Hematopoietic multipotent progenitor cell (in vitro differentiated cells): ENCODE measurements at places on chromosomes 13 and 19.

DNA sequence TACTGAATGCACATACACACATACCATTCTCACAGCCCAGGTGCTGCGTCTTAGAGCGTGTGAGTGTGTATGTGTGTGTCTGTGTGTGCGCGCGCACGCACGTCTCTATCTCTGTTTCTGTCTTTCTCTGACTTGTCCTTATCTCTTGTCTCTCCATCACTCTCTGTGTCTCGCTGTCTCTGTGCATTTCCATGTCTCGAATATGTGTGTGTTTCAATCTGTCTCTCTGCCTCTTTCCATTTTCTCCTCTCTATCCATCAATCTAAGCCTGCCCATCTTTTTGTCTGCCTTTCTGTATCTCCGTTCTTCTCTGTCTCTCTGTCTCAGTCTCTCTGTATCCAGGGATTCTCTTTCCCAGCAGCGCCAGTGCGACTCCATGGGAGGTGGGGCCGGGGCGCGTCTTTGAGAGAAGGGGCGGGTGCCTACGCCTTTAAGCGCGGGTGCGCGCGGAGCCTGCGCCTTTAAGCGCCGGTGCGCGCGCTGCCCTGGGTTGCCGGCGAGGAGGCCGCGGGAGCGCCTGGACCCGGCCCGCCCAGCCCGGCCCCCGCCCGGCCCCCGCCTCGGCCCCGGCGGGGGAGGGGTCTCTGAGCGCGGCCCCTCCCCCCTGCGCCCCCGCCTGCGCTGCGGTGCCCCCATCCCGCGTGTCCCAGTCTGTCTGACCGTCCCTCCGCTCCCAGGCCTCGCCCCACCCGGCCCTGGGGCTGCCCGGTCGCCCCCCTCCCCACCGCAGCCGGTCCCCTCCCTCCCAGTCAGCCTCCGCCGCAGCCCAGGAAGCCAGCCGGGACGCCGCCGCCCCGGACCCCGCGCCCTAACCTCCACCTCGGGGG lies at the start of gene LRFN3:
Gene LRFN3 (plus strand): TSS at position 464 of the 827 bp plus-strand sequence. CDS start 3,052 bp downstream, outside the sequence.
- no peak for DNase-seq

DNA sequence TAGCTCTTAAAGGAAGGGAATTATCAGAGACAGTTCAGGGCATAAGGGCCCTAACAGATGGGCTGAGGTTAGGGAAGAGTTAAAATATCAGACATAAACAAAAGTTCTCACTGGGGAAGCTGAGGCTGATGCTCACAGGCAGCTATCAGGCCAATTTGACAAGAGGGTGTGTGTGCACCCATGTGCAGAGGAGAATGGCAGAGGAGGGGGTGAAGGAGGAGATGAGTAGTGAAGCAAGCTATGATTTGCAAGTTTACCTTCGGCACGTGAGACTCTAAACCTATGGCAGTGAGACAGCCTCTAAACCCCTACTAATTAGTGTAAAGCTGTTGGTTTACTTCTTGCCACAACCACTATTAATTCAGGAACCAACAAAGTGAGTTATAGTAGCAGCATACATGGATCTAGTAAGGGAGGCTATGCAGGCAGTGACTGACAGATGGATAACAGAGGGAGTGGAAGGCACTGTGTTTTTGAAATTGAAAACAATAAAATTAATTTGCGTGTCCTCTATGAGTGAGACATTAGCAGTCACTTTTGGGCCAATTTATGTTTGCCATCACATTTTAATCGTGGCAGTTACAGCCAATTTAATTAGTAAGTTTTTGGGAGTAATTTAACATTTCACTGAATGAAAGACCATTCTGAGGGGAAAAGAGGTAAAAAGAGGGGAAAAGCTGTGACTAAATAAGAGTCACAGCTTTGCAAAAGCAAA lies 99.6 kb upstream of the HTR2A start:
- no peak for DNase-seq

DNA sequence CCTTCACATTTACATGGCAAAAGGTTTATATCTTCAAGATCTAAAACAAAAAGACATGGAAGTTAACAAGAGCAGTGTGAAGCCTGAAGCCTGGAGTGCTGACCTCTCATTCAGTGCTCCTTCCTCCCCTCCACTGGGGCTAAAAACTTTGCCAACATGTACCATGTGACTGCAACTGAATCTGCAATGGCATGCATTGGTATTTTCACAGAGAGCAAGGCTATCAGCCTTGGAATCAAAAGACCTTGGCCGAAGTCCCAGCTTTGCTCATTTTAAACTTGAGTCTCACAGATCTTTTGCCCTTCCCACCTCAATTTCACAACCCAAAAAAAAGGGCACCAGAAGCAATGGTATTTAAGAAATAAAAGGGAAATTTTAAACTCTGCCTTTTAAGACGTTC lies 325.1 kb downstream of the DCT start:
- no peak for DNase-seq

GRCh38 chr19:10431943-10432735 lies 11.8 kb downstream of the PDE4A start:
- no peak for DNase-seq

DNA sequence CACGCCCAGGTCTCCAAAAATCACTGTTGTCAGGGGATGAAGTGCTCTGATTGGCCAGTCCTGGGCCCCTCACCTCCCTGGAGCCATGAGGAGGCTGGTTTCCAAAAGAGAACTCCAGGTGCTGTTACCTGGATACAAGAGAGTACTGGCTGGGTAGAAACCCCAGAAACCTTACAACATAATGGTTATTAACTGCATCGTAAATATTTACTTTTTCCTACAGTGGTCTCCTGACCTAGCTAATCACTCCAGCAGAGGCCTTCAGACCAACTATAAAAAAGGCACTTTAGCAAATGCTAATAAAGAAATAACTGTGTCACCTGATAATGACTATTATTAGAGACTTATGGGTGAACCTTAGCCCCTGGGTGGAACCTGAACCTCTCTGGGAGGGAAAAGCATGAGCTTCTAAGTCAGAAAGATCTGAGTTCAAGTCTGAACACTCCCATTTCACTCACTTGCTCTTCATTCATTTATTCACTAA lies 1.5 kb upstream of the IGSF23 start:
- no peak for DNase-seq

- DNase-seq = no peak
Observed at GRCh38 chr13:36344173-36344572, 2.0 kb downstream of the SPART start.

DNA sequence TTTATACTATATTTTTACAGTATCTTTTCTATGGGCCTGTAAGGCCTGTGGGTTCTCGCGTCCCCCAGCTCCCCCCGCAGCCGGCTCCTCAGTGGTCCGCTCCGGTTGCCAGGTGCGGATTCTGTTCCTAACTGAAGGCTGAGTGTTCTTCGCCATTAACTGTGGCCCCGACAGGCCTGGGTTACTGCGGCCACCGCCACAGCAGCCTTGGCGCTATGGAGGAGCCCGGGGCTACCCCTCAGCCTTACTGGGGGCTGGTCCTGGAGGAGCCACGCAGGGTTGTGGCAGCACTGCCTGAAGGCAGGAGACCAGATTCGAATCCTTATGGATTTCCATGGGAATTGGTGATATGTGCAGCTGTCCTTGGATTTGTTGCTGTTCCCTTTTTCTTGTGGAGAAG lies 45.8 kb downstream of the SPRYD7 start:
- no peak for DNase-seq

GRCh38 chr13:37914781-37915391 lies 45.3 kb upstream of the TRPC4 start:
- DNase-seq = no peak

GRCh38 chr13:33639158-33639557 lies 178.8 kb upstream of the RFC3 start:
- DNase-seq = no peak

DNA sequence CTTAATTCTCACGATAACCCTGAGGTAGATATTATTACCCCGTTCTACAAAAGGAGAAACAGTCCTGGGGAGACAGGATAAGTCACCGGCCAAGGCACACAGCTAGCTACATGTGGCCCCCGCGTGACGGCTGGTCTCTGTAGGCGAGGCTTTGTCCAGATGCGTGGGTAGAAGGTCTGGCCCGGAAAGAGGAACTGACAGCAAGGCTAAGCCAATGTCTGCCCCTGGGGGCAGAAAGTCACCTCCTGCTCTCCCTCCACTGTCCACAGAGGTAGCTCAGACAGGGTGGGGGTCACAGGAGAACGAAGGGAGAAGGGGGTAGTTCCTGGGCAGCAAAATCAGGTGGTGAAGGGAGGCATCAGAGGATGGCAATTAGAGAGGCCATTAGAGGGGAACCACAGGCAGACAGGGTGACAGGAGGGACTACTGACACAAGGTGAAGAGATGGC lies 1.8 kb downstream of the APOC4 start:
- DNase-seq = no peak

GRCh38 chr13:46168341-46168740 lies 13.6 kb downstream of the LCP1 start:
- no peak for DNase-seq

GRCh38 chr13:96492766-96493165 lies 402.9 kb downstream of the HS6ST3 start:
- DNase-seq = no peak

- peak; percentile 42 for DNase-seq
Observed at GRCh38 chr13:46126552-46127357, 21.9 kb upstream of the CPB2 start.

DNA sequence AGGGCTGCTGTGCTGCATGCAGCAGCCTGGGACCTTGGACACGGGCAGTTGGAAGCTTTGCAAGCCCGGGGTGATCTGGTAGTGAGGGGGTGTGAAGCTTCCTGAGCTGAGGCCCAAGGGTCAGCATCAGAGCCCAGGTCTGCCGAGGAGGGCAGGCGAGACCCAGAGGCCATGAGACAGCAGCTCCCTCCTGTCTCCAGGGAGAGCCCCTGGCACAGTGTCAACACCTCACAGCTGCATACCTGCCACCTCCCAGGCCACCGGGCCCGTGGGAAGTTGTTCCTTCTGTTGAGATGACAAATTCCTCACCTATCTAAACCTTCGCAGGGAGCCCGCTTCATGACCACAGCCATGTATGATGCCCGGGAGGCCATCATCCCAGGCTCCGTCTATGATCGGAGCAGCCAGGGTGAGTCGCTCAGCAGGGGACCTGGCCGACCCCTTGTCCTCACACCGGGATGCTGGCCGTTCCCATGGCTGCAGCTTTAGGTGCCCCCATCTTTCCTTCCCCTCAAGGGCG lies 32.1 kb downstream of the CERS1 start:
- no peak for DNase-seq

- DNase-seq = no peak
Observed at GRCh38 chr13:97430296-97430695, 3.7 kb upstream of the RAP2A start.

GRCh38 chr19:13195678-13196077 lies 45.5 kb downstream of the IER2 start:
- DNase-seq = peak; percentile 27

DNA sequence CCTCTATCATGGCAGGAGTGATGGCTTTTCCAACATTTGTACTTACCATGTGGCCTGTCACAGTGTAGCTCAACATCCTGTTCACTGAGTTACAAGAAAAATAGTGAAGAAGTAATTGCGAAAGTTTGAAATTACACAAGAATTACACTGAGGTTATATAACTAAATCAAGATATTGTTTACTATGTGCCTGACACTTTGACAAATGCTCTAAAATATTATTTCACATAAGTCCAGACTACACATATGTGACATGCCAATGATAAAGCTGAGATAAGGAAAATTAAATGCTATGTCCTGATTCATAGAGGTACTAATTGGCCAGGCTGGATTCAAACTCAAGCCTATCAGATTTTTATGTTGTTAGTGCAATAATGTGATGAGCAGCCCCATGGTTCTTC lies 451.7 kb downstream of the PCDH9 start:
- no peak for DNase-seq

DNA sequence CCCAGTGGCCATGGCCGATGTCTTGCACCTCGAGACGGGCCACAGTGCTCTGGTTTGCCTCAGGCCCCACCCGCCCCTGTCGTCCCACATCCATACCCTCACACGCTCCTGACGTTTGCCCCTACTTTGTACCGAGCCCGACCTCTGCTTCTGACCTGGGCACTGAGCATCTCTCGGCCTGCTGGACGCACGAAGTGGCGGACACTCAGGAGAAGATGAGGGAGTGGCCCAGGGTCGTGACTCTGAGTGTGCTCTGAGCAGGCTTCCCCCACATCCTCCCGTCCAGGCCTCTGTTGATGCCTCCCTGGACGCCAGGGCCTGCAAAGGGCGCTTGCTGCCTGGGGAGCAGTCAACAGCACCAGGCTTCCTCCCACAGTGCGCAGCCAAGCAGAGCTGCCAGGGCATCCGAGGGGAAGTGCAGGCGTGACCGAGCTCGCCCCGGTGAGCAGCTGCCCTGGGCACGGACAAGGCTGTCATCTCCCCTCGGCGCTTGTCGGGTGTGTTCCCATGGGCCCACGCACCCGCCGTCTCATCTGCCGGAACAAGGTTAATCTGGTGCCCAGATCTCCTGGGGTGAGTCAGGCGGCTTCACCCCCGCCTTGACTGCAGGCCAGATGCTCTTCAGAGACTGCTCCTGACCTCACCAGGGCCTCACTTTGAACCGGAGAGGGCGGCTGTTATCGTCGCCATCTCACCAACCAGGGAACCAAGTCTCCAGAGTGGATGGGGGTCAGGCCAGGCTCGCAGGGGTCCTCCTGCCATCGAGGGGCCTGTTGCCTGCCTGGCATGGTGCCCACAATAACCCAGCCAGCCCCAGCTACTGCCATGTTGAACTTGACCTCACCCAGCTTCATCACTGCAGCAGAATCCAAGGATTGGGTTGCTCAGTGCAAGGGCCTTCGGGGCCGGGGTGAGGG lies 27.2 kb downstream of the COMP start:
- DNase-seq = no peak

GRCh38 chr13:28166257-28166656 lies 27.9 kb downstream of the PAN3 start:
- DNase-seq = no peak
